GM10248 (cell line): ENCODE measurements at places on chromosomes 2 and 18.
A peak's percentile ranks its signal among the peaks of the same experiment; 100 is the strongest.

GRCh38 chr2:37262522-37262921 lies 31.1 kb downstream of the NDUFAF7 start:
- no peak for DNase-seq

- DNase-seq, result no peak
These were observed 20.1 kb upstream of the SLC20A1 start for GRCh38 chr2:112625474-112626114.

DNA sequence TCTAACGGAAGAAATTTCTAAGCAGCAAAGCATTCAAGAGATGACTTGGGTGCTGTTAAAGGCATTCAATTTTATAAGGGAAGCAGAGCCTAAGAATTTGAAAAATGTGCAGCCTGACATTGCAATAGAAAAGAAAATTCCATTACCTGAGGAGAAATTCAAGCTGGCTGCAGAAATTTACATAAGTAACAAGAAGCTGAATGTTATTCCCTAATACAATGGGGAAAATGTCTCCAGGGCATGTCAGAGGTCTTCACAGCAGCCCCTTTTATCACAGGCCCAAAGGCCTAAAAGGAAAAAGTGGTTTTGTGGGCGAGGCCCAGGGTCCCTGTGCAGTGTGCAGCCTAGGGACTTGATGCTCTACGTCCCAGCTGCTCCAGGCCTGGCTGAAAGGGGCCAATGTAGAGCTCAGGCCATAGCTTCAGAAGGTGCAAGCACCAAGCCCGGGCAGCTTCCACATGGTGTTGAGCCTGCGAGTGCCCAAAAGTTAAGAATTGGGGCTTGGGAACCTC lies 306.7 kb downstream of the RDH14 start:
- no peak for DNase-seq

GRCh38 chr2:23397478-23397877 lies 12.5 kb downstream of the KLHL29 start:
- DNase-seq, result no peak

GRCh38 chr2:158828378-158829164 lies 33.5 kb downstream of the DAPL1 start:
- no peak for DNase-seq

DNA sequence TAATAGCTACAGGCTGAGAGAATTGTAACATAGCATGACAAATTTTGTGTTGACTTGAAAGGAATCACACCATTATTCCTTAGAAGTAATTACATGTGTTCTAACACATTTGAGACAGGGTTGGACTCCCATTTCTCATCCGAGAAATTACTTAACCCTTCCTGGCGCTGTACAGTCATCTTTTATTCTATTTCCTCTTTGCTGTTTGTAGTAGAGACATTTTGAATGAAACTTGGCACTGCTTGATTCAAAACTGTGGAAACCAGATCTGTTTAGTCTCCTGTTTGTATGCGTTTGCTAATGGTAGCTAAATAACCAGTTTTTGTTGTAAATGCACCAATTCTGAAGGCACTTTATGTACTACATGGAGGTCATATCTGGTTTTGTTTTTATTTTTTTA lies 231.9 kb downstream of the ALPK2 start:
- no peak for DNase-seq

GRCh38 chr2:173511942-173512341 lies 157.3 kb downstream of the CDCA7 start:
- DNase-seq, result no peak

- DNase-seq, result no peak
These were observed 231.7 kb downstream of the PARD3B start for GRCh38 chr2:204776781-204777559.

DNA sequence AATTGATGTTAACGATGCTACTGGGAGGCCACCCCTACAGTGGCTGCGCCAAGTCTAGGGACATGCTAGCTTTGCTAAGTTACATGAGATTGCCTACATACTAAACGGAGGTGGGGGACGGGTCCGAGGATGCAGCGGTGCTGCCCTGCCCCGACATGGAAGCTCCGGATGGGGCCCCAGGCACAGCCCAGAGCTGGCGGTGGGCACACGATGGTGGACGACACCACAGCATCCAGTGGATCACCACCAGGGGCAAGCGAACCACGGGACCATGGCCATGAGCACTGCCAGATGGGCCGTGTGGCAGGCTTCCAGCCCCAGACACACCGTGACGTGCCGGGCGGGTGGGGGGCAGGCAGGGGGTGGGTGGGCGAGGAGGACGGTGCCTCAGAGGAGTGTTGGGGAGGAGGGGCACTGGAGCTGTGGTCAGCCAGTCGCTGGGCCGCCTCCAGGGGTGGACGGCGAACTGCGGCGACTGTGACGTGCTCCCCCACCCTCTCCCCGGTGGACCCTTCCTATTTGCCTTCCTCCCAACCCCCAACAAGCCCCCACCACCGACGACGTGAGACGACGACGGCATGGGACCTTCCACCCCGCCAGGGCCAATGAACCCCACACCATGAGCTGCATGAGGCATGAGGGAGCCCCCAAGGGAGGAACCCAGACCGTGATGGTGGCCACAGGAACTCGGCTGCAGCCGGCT lies 90.6 kb upstream of the ANKRD30BL start:
- DNase-seq, result peak; percentile 1

DNA sequence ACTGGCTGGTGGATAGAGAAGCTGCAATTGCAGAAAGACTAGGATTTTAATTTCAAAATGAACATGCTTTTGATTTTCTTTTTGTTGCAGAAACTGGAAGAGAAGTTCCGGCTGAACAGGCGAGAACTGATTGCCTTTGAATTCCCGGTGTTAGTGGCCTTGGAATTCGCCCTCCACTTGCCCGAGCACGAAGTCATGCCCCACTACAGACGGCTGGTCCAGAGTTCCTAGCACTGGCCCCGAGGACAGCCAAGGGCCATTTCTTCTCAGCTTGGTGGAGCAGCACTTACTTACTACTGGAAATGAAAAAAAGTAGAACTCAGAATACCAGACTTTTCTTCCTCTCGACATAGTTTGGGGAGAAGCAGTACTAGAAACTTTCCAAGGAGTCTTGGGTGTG lies 121.9 kb downstream of the CABLES1 start:
- no peak for DNase-seq

- no peak for DNase-seq
These were observed 421.6 kb upstream of the CHST9 start for GRCh38 chr18:27606741-27607140.

- no peak for DNase-seq
These were observed 10.2 kb upstream of the PTPN4 start for GRCh38 chr2:119749477-119750012.

- peak; percentile 32 for DNase-seq
These were observed 122.9 kb upstream of the KLF7 start for GRCh38 chr2:207288628-207289027.

- DNase-seq, result no peak
These were observed 33.5 kb upstream of the ZNF512 start for GRCh38 chr2:27549303-27549702.

- DNase-seq, result no peak
These were observed 38.6 kb upstream of the CHST9 start for GRCh38 chr18:27223526-27224291.

GRCh38 chr2:84452624-84453023 lies 6.5 kb downstream of the SUCLG1 start:
- DNase-seq, result no peak

DNA sequence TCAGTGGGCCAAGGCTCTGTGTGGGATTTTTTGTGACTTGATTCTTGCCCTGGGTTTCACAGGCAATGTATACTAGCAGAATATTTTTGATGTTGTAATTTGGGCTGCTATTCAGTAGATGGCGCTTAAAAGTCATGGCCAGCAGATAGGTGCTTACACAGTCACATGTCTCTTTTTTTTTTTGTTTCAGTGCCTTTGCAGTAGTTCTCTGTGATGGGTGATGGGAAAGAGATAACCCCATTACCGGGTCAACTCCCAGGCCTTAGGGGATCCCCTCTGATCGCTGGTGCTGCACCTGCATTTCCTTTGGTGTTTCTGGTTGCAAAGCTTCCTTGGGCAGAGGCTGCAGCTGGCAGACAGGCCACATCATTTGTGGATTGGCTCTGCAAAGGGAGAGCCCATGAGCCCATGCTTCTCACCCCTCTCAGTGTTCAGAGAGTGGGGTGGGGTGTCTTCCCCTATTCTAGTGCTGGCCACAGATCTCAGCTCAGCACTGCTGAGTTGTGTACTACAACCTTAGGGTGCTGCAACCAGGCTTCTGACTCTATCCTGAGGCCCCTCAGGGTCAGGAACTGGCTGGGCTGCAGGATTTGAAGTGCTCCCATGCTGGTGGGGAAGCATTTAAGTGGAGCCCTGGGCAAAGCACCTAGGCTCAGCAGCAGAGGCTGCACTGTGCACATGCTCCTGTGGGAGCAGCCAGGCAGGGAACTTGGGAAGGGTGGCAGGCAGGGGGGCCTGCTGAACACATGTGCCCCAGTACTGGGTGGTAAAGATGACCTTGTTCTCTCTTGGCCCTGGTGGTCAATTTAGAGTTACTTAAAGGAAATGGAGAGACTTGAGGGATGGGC lies 219.8 kb upstream of the SPHKAP start:
- no peak for DNase-seq

- DNase-seq, result no peak
These were observed 169.8 kb upstream of the ERBB4 start for GRCh38 chr2:212708355-212708754.

- DNase-seq, result no peak
These were observed 24.9 kb downstream of the KCTD18 start for GRCh38 chr2:200484934-200485333.

- DNase-seq, result peak; percentile 58
These were observed 14.3 kb downstream of the C2orf76 start for GRCh38 chr2:119352357-119352756.

GRCh38 chr2:26691161-26691560 lies 1.4 kb upstream of the KCNK3 start:
- no peak for DNase-seq

DNA sequence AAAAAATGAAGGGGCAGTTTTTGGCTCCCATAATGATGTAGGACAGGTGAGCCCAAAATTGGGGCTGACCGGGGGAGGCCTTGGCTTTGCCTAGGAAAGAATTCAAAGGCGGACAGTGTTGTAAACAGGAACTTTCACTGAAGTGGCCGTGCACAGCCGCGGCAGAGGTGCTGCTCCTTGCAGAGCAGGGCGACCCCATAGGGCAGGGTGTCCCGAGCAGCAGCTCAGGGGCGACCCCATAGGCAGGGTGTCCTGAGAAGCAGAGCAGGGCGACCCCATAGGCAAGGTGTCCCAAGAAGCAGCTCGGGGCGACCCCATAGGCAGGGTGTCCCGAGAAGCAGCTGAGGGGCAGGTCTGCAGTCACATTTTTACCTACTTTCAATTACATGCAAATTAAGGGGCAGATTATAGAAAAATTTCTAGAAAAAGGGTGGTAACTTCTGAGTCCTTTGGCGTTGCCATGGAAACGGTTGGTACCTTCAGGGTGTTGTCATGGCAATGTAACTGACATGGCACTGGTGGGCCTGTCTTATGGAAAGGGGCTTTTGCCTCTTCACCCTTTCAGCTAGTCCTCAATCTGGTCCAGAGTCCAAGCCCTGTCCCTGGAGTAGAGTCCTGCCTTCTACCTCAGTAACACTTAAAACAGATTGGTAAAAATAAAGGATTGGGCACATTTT lies 134.5 kb downstream of the FBXO15 start:
- no peak for DNase-seq

DNA sequence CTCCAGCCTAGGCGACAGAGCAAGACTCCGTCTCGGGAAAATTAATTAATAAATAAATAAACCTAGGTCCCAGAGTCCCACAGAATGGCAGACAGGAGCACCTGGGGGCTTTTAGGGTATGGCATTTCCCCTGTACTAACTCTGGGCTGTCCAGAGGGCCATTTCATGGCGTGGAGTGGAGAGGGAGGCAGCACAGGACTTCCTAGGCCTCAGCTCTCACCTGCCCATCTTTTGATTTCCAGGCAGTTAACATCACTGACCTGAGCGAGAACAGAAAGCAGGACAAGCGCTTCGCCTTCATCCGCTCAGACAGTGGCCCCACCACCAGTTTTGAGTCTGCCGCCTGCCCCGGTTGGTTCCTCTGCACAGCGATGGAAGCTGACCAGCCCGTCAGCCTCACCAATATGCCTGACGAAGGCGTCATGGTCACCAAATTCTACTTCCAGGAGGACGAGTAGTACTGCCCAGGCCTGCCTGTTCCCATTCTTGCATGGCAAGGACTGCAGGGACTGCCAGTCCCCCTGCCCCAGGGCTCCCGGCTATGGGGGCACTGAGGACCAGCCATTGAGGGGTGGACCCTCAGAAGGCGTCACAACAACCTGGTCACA lies 5.1 kb downstream of the IL1RN start:
- no peak for DNase-seq

DNA sequence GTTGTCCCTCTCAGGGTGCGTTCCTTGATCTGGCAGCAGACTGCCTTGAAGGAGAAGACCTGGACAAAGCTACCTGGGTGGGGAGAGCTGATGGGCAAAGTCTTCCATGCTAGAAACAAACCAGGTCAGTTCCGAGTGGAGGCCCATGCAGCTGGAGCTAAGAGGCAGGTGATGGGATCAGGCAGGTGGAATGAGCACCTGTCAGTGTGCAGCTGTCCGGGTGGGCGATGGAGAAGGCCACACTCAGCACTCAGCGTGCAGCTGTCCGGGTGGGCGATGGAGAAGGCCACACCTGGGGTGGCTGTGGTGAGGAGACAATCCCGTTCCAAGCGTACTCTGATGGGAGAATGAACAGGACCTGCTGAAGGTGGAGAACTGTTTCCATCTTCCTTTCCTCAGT lies 237.3 kb upstream of the MYT1L start:
- DNase-seq, result no peak

DNA sequence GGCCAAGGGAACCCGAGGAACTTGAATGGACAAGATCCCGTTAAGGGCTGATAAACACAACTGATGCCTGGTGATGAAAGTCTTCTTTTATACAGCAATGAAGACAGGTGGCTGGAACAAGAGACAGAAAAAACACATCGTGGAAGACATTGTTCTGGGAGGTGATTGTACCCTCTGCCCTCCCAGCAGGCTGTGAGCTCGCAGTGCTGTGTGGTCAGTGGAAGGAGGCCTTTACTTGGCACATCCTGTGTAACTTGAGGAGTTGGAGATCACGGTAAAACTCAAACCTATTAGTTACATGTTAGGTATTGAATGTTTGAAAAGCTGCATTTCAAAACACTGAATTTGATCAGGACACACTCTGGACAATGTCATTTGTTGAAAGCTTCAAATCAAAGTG lies 249.9 kb upstream of the EPAS1 start:
- DNase-seq, result no peak

DNA sequence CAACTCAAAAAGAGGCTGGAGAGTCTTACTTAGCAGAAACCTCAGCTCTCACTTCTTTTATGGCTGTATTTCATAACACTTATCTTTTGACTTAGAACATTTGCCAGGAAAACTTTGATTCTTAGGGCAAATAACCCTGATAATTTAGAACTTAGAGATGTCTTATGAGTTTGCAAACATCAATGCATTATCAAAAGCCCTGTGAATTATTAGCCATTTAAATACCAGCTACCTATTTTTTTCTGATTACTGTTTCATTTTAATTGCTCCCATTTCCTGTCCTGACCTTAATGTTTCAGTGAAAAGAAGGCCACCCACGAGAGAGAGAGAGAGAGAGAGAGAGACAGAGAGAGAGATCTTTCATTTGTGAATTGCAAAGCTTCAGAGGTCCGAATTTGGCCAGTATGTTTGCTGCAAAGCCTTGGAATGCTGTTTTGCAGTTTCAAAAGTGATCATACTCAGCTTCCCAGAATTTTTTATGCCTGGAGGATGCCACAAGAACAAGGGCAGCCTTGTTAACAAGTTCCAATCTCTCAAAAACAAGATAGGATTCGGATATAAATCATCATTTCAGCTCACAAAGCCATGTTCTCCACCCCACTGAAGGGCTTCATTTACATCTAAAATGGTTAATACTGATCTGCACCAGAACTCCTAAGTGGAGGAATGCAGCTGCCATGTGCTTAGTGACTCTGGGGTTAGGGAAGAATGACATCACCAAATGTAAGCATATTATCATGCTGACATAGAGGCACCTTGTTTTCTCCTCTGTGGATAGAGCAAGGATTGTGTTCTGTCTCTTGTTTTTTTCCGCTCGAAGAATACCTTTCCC lies 478.2 kb downstream of the ARHGAP15 start:
- DNase-seq, result no peak
